ENCODE measurements at places on chromosomes 7 and 10. TPM values are rescaled to one million over a fixed set of nuclear protein-coding genes. Genes with fewer than 3 reads are reported as not detected.

Gene MSMB
- 0.25 TPM for polyA plus RNA-seq

Gene OR2A12
- polyA plus RNA-seq = 0.04 TPM

Gene TMED4
- polyA plus RNA-seq = 164 TPM

Gene ERVW-1
- polyA plus RNA-seq = 0.76 TPM

Gene TCF7L2
- polyA plus RNA-seq = 48.2 TPM

Gene HEPACAM2
- 63.2 TPM for polyA plus RNA-seq

Gene PRF1
- polyA plus RNA-seq = 2.0 TPM

Gene PCGF6
- polyA plus RNA-seq = 7.9 TPM

Gene FFAR4
- polyA plus RNA-seq = 0.51 TPM

Gene MYH16
- polyA plus RNA-seq = 0.01 TPM

- H3K4me1 ChIP-seq = no peaks in the 10 kb centered on the region
- H3K27me3 ChIP-seq = no peaks in the 10 kb centered on the region
- DNase-seq = no peak
- no peak overlapping the region for H3K27ac ChIP-seq
- no peaks in the 10 kb centered on the region for H3K36me3 ChIP-seq
Observed at GRCh38 chr10:55232553-55232952, 431.5 kb upstream of the PCDH15 start.

- peak; percentile 62 for DNase-seq
- H3K27me3 ChIP-seq = no peaks in the 10 kb centered on the region
- H3K27ac ChIP-seq = no peak within 1 kb of the TSS
- no peaks in the 10 kb centered on the region for H3K4me1 ChIP-seq
- H3K4me3 ChIP-seq = no peak within 1 kb of the TSS
Observed at GRCh38 chr10:70602665-70603448, at the start of gene PRF1. PRF1 (minus strand) TSS chr10:70602741; CDS start chr10:70600902, 1,839 bp downstream.

DNA sequence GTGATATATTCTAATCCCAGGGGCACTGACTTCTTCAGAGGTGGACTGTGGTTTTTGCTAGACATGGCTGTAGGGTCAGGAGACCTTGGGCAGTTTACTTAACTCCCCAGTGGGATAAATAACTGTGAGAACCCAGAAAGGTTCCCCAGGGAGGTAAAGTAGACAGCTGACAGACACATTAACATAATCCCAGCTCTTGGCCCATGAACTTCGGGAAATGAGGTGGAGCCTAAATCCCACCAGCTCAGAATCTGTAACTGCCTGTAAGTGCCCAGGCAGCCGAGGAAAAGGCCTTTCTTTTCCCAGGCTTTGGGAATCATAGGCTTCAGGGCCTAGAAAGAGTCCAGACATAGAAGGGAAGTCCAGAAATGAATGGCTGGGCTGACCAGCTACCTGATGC is 106.0 kb downstream of the LRRC18 start:
- H3K27me3 ChIP-seq = no peaks in the 10 kb centered on the region
- no peaks in the 10 kb centered on the region for H3K4me1 ChIP-seq
- DNase-seq = no peak
- H3K27ac ChIP-seq = no peak overlapping the region
- no peaks in the 10 kb centered on the region for H3K36me3 ChIP-seq

- H3K4me3 ChIP-seq = peak overlapping the region; percentile 48
- H3K4me1 ChIP-seq = no peaks in the 10 kb centered on the region
- H3K27me3 ChIP-seq = no peaks in the 10 kb centered on the region
- peaks cover 3% of the 10 kb centered on the region for H3K36me3 ChIP-seq
- no peak for DNase-seq
- H3K27ac ChIP-seq = no peak overlapping the region
Observed at GRCh38 chr10:119652361-119652730, 1.2 kb downstream of the BAG3 start.

GRCh38 chr7:85708221-85708620 is 521.4 kb upstream of the SEMA3D start:
- no peak overlapping the region for H3K4me3 ChIP-seq
- no peaks in the 10 kb centered on the region for H3K27me3 ChIP-seq
- no peak overlapping the region for H3K27ac ChIP-seq
- no peaks in the 10 kb centered on the region for H3K4me1 ChIP-seq

DNA sequence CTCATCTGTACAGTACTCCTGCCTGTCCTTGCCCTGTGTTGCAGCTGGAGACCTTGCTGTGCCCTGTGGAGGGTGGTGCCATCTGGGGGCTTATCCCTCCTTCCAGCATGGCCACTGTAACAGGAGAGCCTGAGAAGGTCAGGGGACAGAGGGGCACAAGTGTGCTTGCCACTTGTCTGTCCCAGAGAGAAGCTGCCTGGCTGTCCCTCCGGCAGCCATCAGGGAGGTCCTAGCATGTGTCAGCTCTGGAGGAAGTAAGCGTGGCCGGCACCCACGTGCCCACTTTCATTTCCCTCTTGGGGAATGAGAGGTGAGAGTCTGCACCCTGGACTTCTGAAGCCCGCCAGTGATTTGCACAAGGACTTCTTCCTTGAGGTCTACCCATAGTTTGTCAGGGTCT is 97.0 kb upstream of the PPIF start:
- H3K4me3 ChIP-seq = no peak overlapping the region
- no peaks in the 10 kb centered on the region for H3K27me3 ChIP-seq
- no peak overlapping the region for H3K27ac ChIP-seq
- H3K36me3 ChIP-seq = peaks cover 6% of the 10 kb centered on the region
- DNase-seq = no peak
- peaks cover 3% of the 10 kb centered on the region for H3K4me1 ChIP-seq

DNA sequence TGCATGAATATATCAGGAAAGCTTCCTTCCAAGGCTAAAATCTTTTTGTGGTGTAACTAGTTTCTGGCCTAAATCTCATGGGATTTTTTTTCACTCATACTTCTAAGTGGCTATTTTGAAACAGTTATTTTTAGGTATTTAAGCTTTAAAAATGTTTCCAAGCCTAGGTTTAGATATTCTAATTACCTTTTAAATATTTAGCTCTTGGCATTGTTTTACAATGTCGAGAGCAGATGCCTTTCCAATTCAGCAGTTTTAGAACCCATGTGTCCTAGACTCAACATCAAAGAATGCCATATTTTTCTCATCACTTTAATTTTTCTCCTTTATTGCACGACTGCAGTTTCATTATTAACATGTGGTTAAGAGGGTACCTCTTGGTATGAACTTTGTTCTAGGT is 27.1 kb upstream of the STOX1 start:
- H3K4me1 ChIP-seq = no peaks in the 10 kb centered on the region
- no peak for DNase-seq
- peaks cover 10% of the 10 kb centered on the region for H3K36me3 ChIP-seq

GRCh38 chr10:88953662-88954061 is 1.1 kb upstream of the ACTA2 start:
- peak overlapping the region; percentile 85 for H3K27ac ChIP-seq
- no peak for DNase-seq
- no peaks in the 10 kb centered on the region for H3K27me3 ChIP-seq
- H3K4me3 ChIP-seq = no peak overlapping the region
- no peaks in the 10 kb centered on the region for H3K4me1 ChIP-seq
- H3K36me3 ChIP-seq = peaks cover 2% of the 10 kb centered on the region

DNA sequence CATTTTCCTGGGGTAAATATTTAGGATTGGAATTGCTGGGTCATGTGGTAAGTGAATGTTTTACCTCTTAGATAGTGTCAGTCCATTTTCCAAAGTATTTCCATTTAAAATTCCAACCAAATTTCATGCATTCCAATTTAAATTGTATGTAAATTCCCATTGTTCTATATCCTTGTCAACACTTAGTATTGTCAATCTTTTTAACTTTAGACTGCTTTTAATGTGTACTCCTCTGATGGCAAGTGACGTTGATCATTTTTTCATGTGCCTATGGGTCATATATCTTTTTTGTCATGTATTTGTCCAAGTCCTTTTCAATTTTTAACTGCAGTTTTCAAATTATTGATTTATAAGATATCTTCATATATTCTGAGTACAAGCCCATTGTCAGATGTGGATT is 80.8 kb upstream of the FAM20C start:
- H3K4me3 ChIP-seq = no peak overlapping the region
- H3K36me3 ChIP-seq = no peaks in the 10 kb centered on the region
- H3K27me3 ChIP-seq = peaks cover 2% of the 10 kb centered on the region
- no peaks in the 10 kb centered on the region for H3K4me1 ChIP-seq

DNA sequence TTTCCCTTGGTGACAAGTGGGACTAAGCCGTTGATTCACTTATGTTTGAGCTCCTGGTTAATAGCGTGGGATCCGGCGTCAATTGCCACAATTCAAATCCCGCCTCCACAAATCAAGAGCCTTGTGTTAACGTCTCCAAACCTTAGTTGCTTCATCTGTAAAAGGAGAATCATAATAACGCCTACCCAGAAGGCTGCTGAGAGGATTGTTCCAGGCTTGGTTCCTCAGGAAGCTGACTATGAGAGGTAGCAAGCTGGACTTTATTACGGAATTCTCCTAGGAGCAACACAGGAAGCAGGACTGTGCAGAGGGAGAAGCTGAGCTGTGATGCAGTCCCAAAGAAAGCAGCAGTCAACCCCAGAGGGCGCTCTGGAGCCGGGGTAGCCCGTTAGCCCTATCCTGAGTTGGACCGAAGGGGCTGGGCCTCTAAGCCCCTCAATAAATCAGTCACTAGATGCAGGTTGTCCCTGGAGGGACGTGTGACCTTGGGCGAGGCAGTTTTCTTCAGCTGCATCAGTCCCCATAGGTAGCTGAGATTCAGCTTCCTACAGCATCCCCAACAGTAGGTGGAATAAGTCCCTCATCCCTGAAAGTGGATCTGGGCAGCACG is 6.9 kb upstream of the BAG3 start:
- H3K4me3 ChIP-seq = no peak overlapping the region
- DNase-seq = no peak
- H3K36me3 ChIP-seq = no peaks in the 10 kb centered on the region

- no peaks in the 10 kb centered on the region for H3K27me3 ChIP-seq
- peak; percentile 97 for DNase-seq
- no peaks in the 10 kb centered on the region for H3K36me3 ChIP-seq
- peak overlapping the region; percentile 10 for H3K4me3 ChIP-seq
Observed at GRCh38 chr10:132446661-132447445, 49.9 kb downstream of the PWWP2B start.

- no peak for DNase-seq
- H3K4me3 ChIP-seq = no peak overlapping the region
- H3K27ac ChIP-seq = no peak overlapping the region
- no peaks in the 10 kb centered on the region for H3K27me3 ChIP-seq
- H3K36me3 ChIP-seq = no peaks in the 10 kb centered on the region
Observed at GRCh38 chr7:146645383-146645976, 528.9 kb downstream of the CNTNAP2 start.

DNA sequence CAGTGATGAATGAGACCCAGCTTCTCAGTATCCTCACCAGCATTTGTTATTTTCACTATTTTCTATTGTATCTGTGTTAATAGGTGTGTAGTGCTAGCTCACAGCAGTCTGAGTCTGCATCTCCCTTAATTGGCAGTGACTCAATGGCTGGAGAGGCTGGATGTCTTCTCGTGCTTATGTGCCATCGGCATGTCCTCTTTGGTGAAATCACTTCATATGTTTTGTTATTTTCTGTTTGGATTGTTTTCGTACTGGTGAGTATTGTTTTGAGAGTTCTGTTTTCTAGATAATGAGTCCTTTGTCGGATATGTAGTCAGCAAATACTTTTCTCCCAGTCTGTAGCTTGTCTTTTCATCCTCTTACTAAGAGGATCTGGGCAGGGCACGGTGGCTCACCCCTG is 66.1 kb downstream of the AMZ1 start:
- H3K4me3 ChIP-seq = no peak overlapping the region
- no peak overlapping the region for H3K27ac ChIP-seq
- peaks cover 4% of the 10 kb centered on the region for H3K36me3 ChIP-seq

GRCh38 chr10:79230328-79230830 is 116.9 kb upstream of the PPIF start:
- H3K27me3 ChIP-seq = no peaks in the 10 kb centered on the region
- H3K27ac ChIP-seq = peak overlapping the region; percentile 63
- H3K4me3 ChIP-seq = no peak overlapping the region
- H3K4me1 ChIP-seq = peaks cover 26% of the 10 kb centered on the region
- DNase-seq = peak; percentile 53

DNA sequence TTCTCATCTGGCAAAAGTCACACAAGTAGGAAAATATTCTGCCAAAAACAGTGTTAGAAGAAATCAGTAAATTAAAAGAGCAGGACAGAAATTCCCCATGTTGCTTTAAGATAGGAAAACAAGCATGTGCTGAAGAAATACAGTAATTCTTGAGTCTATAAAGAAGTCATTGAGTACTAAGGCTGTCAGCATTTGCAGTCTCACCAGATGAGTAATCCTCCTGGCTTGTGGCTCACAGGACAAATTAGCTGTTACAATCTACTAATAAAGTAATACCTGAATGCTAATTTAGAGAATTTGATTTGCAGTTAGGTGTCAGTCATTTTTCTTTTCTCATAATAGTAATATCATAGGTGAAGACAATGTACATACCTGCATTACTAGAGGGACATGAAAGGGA is 1158.9 kb upstream of the CELF2 start:
- H3K36me3 ChIP-seq = no peaks in the 10 kb centered on the region
- no peaks in the 10 kb centered on the region for H3K27me3 ChIP-seq
- peak overlapping the region; percentile 5 for H3K27ac ChIP-seq

GRCh38 chr7:11573128-11573750 is 258.8 kb downstream of the THSD7A start:
- no peaks in the 10 kb centered on the region for H3K4me1 ChIP-seq
- H3K4me3 ChIP-seq = no peak overlapping the region
- no peaks in the 10 kb centered on the region for H3K27me3 ChIP-seq
- DNase-seq = no peak
- H3K27ac ChIP-seq = no peak overlapping the region
- no peaks in the 10 kb centered on the region for H3K36me3 ChIP-seq

GRCh38 chr10:84026821-84027257 is 112.5 kb upstream of the GHITM start:
- no peak overlapping the region for H3K4me3 ChIP-seq
- H3K27me3 ChIP-seq = no peaks in the 10 kb centered on the region
- no peaks in the 10 kb centered on the region for H3K36me3 ChIP-seq
- no peak overlapping the region for H3K27ac ChIP-seq
- no peak for DNase-seq
- no peaks in the 10 kb centered on the region for H3K4me1 ChIP-seq

DNA sequence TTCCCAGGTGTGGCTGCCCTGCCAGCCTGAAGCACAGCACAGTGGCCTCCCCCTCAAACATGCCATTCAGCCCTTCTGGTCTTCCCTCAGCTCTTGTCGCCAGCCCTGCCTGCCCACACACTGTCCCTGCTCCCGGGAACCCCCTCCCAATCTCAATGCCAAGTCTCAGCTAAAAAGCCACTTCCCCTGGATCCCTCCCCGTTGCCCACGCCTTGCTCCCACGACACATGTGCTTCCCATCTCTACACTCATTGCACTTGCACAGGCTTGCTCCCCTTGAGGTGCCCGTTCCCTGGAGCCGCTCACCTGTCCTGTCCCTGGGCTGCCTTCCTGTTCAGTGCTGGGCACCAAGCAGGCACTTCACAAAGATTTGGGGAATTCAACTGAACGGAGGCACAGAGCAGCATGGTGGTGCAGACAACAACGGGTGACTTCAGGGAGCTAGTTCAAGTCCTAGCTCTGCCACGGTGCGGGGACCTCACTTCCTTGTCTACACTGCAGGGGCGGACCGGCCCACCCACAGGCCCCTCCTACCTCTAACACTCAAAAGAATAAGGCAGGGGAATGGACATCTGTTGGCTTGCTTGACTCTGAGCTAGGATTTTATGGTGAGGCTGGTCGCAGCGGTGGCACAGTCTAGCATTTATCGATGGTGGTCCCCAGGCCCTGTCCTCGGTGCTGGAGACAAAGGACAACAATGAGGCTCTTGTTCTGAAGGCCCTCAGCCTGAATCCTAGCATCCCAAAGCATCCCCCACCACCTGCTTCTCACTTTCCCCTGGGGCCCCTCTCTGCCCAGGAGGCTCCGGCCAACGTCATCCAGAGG is 18.4 kb downstream of the RGS10 start:
- no peak overlapping the region for H3K4me3 ChIP-seq
- H3K4me1 ChIP-seq = no peaks in the 10 kb centered on the region
- peaks cover 17% of the 10 kb centered on the region for H3K36me3 ChIP-seq
- no peak overlapping the region for H3K27ac ChIP-seq

Data from large intestine (tissue), 12 donors.